Stimulated activated CD8-positive, alpha-beta memory T cell treated with anti-CD3 and anti-CD28 coated beads, Interleukin-2, amount 100 ng/mL, for 1 hour (primary cell): ENCODE measurements at places on chromosomes 2 and 18.

GRCh38 chr2:43634604-43635306 is 2.3 kb upstream of the PLEKHH2 start:
- DNase-seq, result no peak

- no peak for DNase-seq
Measured at GRCh38 chr2:162839419-162839818, 852 bp upstream of the KCNH7 start.

DNA sequence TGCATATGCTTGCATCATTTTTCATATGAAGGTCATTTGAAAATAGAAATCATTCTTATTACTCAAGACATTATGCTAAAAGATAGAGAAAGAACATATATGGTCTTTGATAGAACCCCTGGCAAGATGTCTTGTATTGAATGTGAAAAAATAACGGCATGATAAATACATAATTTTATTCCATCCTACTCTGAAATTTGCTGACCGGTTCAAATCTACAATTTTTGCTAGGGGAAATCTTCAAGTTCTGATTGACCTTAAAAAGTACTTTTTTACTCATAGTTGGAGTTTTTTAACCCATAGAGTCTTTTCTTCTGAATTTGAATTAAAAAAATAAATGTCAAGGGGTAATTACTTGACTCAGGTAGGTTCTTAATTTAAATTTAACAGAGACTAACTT is 920.8 kb downstream of the ERBB4 start:
- no peak for DNase-seq

DNA sequence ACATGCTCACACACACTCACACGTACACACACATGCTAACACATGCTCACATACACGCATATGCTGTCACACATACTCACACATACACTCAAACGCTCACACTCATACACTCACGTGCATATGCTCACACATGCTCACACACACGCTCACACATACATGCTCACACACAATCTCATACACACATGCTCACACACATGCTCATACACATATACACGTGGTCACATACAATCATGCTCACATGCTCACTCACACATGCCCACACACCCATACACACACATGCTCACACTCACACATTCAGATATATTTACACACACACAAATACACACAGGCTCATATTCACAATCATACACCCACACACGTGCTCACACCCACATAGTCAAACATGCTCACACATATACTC is 17.5 kb upstream of the SALL3 start:
- DNase-seq, result no peak

- DNase-seq, result no peak
Measured at GRCh38 chr18:58762781-58763171, 91.5 kb downstream of the MALT1 start.
